Stimulated activated CD8-positive, alpha-beta memory T cell treated with anti-CD3 and anti-CD28 coated beads, Interleukin-4, amount 100 ng/mL, for 1 hour (primary cell): ENCODE measurements at places on chromosomes 6 and 20.

DNA sequence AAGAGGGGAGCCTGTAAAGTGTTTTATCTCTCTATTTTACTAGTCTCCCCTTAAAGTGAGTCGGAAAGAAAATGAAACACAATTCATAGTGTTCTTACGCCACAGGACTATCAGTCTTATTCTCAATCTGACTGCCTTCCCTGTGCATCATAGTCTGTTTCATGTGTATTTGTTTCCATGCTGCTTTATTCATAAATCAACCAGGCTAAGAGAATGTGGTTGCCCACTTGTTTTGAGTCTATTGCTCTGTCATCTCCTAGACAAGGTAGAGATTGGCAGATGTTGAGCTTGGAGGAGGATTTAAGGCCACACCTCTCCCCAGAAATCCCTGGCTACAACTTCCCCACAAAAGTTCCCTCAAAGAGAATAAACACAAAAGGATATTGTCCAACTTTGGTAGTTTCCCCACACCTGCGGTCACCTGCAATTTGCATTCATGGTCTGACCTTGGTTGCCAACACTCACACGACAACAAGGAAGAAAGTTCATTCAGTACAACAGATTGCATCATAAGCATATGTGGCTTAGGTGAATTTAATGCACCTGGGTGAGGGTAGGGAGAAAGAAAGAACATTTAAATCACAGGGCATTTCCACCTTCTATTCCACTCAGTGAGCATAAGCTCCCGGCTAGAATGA lies 167.1 kb upstream of the FBXL4 start:
- DNase-seq, result no peak

DNA sequence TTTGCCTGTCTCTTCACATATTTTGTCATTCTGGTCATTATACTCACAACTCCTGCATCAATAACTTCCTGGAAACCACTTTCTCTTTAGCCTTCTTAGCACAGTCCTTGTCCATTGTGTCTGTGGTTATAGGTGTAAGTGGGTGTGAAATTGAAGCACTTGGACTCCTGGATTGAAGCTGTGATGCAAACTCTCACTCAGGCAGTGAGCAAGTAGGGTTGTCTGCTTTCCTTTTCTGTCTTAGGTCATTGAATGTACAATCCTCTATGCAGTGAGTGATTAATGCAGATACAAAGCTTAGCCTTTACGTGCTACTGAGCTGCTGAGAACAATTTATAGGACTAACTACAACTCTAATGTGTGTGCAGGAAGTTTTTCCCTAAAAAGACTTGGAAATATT lies 54.8 kb downstream of the ADGRB3 start:
- DNase-seq, result no peak

DNA sequence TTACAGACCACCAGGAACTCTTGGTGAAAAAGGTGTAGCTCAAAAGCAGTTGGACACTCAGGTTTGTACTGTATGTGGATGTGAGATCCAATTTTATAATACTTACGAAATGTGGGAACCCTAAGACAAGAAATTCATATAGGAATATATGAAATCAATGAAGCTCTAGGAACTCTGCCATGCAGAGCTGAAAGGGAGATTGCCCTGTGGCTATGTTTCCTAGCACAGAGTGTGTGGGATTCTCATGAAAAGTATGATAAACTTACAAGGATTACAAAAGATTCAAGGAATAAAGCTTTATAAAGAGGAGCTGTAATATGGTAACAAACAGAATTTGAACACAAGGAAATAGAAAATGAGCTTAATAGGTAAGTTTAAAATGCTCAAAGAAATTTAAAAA lies 205.7 kb upstream of the FAM83B start:
- no peak for DNase-seq

DNA sequence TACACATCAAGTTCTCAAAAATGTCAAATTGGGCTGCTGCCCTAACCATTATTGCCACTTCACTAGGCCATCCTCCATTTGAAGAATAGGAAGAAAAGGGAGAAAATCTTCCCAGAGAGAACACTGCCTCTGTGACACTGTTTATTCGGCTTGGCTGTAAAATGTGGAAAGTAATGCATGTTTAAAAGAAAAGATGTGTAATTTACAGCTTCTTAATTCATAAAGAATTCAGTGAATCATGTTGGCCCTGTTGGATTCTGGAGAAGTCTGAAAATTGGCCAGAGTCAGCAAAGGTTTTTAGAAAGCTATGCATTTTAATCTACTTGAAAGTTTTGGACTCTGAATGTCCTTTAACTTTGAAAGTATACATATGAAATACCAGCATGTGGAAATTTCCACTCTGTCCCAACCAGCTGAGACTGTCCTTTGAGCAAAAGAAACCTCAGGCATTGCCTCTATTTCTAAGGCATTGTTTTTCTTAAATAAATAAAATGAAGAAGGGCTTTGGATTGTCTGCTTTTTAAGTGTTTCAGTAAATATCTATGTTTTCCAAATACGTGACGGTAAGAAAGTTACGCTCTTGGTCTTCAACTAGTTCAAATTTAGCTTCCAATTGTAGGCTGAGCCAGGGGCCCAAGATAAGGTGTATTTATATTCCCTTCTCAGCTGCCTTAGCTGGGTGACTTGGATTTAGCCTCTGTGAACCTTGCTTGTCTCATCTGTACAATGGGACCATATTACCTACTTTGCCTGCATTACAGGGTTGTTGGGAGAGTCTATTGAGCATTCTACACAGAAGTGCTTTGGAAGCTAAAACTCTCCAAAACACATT lies 222.2 kb downstream of the UST start:
- DNase-seq, result no peak

- no peak for DNase-seq
Measured at GRCh38 chr20:7038029-7038428, 270.5 kb downstream of the BMP2 start.

- no peak for DNase-seq
Measured at GRCh38 chr20:8449123-8449522, 317.1 kb downstream of the PLCB1 start.

- DNase-seq, result no peak
Measured at GRCh38 chr6:117740605-117741004, 65.3 kb downstream of the NUS1 start.

DNA sequence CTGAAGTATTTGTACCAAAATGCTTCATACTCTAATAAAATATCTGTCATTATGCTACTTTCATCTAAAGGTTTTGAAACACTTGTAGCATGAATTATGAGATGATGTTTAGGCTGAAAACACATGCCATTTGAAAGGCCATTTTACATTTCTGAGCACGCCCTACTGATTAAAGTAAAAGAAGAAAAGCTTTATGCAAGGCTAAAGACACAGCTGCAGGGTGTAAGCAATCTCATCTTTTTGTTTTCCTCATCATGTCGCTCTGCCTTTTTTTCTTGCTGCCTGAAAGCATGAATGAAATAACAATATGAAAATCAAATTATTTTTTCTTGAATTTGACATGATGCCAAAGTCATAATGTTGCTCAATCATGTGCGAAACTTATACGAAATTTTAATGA lies 148.6 kb upstream of the ARG1 start:
- DNase-seq, result no peak

DNA sequence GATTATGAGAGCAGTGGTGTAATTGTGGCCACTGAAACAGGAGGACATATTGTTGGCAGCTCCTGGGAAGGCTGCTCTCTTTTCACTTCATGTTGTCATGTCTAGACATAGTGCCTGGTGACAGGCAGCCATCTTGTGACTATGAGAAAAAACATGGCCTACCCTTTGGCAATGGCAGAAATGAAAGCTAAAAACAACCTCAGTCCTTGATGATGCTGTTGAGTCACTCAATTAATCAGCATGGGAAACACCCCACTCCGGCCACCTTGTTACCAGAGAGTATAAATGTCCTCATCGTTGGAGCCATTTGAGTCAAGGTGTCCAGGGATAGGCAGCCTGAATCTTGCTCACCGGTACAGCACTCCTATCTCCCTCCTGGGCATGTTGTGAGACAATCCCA lies 31.2 kb upstream of the HMGA1 start:
- DNase-seq, result no peak

DNA sequence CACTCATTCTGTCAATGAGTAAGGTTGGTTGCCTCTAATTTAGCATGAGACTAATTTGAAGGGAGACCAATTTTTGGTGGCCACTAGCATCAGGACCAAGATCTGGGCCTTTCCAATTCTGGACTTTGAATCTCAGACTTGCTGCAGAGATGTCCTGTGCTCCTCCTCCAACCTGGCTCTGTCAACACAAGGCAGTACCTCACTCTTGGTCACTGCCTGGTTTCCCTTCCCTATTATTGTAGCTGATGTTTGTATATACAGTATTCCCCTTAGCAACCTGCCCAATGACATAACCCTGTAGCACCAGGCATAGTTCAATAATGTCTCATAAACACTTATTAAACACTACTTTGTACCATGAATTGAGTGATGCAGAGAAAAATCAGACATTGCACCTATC lies 50.4 kb downstream of the UNC5CL start:
- no peak for DNase-seq

- no peak for DNase-seq
Measured at GRCh38 chr6:33390767-33391277, 801 bp upstream of the KIFC1 start.

DNA sequence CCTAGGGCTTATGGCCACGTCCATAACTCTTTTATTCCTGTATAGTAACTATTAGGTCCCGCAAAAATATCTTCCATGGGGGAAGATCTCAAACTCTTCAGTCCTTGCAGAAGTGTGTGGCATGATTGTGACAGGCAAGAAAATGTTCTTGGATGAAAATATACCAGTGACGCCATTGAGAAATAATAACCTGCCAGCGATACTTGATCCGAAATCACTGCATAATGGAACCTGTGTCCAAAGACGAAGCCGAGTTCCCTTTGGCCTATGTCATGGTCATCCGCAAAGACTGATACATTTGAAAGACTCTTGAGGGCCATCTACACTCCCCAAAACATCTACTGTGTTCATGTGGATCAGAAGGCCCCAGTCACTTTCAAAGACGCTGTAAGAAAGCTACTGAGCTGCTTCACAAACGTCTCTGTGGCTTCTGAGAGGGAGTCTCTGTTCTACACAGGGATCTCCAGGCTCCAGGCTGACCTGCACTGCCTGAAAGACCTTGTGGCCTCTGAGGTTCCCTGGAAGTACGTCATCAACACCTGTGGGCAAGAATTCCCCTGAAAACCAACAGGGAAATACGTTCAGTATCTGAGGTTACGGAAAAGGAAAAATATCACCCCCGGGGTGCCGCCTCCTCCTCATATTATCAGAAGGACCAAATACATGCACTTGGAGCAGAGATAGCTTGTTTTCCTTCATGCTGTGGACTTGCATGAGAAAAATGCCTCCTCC lies 6.9 kb upstream of the GCNT2 start:
- DNase-seq, result no peak

GRCh38 chr6:89120371-89120770 lies 2.5 kb upstream of the SRSF12 start:
- no peak for DNase-seq

DNA sequence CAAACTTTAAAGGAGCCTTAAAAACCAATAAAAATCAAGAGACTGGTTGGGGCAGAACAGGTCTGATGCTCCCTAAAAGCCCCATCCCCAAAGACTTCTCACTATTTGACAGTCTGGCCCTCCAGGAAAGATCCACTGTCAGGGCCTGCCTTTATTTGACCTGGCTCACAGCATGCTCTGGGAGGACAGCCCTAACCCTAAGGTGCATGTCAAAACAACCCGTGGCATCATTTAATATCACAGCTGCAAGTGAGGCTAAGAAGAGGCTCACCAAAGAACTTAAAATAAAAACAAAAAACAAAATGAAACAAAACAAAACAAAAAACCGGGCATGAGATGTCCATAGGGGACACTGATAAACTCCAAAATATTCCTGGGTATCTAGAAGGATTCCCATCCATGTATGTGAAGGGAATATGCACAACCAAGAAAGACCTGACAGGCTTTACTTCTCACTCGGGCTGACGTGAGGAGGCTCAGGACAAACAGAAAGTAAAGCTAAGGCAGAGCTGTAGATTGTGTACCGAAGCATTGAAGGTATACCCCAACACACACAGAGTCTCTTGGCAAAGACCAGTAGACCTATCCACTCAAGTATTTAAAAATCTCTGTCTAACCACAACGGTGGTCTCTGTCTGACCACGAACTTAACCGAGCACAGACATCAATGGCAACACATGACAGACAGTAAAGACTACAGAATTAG lies 57.3 kb downstream of the AHI1 start:
- DNase-seq, result no peak

DNA sequence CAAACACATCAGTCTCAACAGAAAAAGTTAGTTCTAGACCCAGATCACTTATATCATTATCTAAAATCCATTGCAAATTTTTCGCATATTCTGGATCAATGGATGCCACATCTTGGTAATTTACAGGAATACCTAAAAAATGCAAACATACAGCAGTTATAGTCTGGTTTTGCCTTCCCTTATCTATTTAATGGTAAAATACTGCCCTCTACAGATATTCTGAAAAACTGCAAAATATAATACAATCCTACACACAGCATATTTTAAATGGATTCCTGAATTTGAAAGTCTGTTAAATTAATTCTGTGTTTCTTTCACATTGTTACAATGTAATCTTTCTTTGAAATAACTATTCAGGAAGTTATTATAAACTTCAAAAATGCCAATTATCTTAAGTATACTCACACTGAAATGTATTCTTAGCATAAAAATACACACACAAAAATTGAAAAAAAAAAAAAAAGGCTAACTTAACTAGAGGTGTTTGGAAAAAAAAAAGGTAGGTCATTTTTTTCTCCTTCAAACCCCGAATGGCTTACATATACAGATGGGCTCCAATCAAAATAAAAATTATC lies 88.4 kb downstream of the HACE1 start:
- no peak for DNase-seq

GRCh38 chr6:9485992-9486391 lies 928.9 kb downstream of the TFAP2A start:
- DNase-seq, result no peak

GRCh38 chr20:24045621-24046318 lies 57.2 kb upstream of the GGTLC1 start:
- no peak for DNase-seq
